Spleen (tissue), 13 donors: ENCODE measurements at places on chromosomes 4 and X. TPM values are rescaled to one million over a fixed set of nuclear protein-coding genes. Genes with fewer than 3 reads are reported as not detected.

DNA sequence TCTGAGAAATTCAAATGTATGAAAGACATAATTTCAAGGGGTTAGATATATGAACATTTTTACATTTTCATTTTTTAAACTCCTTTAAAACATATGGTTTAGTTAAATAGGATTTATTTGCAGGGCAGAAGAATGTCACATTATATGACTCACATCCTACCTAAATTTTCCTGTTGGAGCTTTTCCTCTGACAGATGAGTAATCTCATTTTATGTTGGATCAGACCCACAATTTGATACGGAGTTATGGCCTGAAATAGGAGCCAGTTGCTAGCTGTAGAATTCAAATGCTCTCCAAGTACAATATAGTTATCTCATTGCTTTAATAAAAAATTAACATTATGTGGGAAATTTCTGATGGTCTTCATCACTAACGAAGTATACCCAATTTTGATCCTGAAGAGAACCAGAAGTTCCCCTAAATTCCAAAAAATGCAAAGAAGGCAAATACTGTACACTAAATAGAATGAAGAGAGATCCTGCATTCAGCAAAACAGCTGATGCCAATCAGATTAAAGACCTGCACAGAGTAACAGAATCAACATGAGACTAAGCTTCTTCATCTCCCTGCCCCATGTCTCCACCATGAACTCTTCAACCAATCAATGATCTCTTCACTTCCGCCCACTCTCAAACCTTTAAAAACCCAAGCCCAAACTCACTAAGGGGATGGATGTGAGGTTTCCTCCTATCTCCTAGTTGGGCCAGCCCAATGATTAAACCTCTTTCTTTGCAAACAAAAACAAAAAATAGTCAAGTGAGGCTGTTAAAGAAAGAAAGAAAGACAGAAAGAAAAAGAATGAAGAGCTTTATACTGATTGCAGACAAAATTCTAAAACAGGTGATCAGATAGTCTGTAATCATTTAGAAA, 10.9 kb upstream of the EXOSC9 start:
- H3K27me3 ChIP-seq: no peaks in the 10 kb centered on the region
- H3K4me1 ChIP-seq: no peaks in the 10 kb centered on the region
- DNase-seq: no peak
- no peaks in the 10 kb centered on the region for H3K36me3 ChIP-seq
- H3K4me3 ChIP-seq: no peak overlapping the region

DNA sequence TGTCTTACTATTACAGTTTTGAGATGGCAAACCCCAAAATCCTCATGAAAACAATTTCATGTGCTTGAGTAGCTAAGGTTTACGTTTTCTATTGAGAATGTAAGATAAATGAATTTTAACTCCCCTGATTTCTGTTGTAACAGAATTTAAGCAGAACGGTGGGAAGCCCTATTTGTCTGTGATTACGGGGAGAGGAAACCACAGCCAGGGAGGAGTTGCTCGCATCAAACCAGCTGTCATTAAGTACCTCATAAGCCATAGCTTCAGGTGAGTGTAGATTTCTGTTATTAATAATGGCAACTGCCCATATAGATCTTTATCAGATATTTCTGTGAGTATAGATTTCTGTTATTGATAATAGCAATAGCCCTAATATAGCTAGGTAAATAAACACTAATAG, 44.2 kb upstream of the RHOH start:
- H3K36me3 ChIP-seq: no peaks in the 10 kb centered on the region
- peaks cover 7% of the 10 kb centered on the region for H3K4me1 ChIP-seq
- H3K27me3 ChIP-seq: no peaks in the 10 kb centered on the region
- H3K4me3 ChIP-seq: no peak overlapping the region

GRCh38 chrX:96181605-96182004, 503.0 kb upstream of the DIAPH2 start:
- no peak overlapping the region for H3K4me3 ChIP-seq
- no peaks in the 10 kb centered on the region for H3K27me3 ChIP-seq

The CT45A10 gene
- not detected for total RNA-seq

The AFM gene
- total RNA-seq: not detected

GRCh38 chr4:602559-602942, 22.8 kb upstream of the PDE6B start:
- H3K27ac ChIP-seq: no peak overlapping the region
- H3K4me1 ChIP-seq: peaks cover 6% of the 10 kb centered on the region
- peak; percentile 64 for DNase-seq
- H3K36me3 ChIP-seq: no peaks in the 10 kb centered on the region
- H3K4me3 ChIP-seq: no peak overlapping the region
- peaks cover 32% of the 10 kb centered on the region for H3K27me3 ChIP-seq

DNA sequence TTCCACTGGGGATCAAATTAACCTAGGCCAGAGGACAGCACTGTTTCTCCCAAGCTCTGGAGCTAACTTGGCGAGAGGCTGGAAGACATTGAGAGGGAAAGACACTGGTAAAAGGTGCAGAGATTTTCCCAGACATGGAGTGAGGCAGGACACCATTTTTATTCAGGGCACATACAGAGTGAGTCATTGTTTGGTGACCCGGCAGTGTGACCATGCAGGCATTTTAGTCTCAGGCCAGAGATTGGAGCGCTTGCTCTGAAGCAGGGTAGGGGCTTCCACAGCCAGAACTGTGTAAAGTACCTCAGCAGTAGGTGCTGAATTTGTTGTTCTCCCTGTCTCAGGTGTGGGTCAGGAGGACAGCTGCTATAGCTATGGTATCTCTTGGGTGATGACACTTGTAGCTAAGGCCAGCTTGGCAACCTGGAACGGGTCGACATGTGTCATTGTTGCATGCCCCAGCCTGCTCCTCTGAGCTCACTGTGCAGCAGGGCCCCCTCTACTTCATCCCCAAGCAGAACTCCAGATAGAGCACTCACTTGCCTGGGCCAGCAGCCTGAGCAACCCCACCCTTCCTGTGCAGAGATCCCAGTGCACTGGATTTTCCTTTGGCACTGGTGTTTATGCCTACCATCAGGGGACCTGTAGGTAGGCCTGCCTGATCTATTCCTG, 79.8 kb upstream of the ATP8A1 start:
- H3K4me3 ChIP-seq: no peak overlapping the region
- H3K27ac ChIP-seq: no peak overlapping the region
- DNase-seq: no peak
- no peaks in the 10 kb centered on the region for H3K36me3 ChIP-seq
- H3K27me3 ChIP-seq: no peaks in the 10 kb centered on the region

The LDB2 gene
- 140 TPM for total RNA-seq
